ENCODE measurements at places on chromosomes 13 and 19.

GRCh38 chr13:59416561-59416960 is 747.2 kb downstream of the DIAPH3 start:
- DNase-seq: no peak

DNA sequence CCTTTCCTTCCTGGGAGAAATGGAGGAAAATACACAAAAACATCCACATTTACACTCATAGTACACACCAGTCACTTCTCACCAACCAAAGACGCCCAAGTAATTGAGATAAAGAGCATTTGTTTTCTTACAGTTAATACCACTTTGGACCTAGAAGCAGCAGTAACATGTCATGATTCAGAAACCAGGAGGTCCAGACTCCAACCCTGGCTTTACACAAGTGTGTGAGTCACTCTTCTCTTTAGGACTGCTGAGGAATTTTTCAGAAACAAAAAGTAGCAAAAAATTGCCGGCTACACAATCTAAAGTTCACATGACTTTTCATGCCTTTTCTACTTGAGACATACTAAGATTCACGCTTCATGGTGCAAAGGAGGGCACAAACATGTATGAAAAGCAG is 42.1 kb downstream of the TUBGCP3 start:
- DNase-seq: no peak

DNA sequence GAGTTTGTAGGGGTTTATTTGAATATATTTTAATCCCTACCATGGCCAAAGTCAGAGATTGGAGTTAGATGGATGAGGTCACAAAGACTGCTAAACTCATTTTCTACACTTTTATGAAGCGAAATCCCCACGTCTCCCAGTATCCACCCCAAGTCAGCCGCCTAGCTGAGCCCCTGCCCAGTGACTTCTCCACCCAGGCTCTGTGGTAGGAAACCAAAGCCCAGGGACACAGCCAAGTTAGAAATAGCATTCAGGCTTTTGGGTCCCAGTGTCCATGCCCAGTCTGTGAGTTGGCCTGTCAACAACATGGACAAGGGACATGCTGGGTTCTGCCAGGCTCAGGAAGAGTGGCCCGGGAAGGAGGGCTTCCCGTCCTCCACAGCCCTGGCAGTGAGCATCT is 474.0 kb downstream of the FOXO1 start:
- DNase-seq: no peak

- no peak for DNase-seq
Measured at GRCh38 chr13:19862481-19863313, 752 bp downstream of the ZMYM5 start.

GRCh38 chr13:34747507-34747906 is 194.6 kb upstream of the NBEA start:
- DNase-seq: no peak

DNA sequence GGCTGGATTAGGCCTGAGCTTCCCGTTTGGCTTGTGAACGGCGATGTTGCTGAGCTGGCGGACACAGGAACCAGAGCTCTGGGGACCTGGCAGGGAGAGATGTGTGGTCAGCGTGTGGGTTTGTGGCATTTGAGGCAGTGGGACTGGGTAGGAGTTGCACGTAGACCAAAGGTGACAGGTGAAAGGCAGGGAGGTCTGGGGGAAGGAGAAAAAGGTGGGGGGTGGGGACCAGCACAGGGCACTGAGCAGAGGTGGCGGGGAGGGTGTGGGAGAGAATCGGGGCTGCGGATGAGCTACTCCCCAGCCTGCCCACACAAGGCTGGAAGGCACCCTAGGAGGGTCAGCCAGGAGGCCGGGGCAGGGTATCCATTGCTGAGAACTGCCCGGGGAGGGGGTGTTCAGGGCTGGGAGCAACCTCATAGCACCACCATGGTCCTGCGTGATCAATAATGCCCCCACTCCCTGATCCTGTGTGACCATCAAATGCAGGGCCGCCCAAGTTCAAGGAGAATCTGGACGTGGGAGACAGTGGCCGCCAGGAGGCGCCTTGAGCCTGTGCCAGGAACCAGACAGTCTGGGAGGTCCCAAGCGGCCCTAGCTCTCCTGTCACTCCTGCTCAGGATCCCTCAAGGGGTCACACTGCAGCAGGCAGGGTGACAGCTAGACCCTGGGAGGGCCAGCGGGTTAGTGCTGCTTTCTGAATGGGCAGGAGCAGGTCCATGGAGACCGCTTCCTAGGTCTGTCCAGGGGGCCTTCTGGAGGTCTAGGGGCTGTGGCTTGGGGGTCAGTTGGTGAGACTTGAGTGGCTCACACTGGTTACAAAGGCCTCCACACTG is 12.8 kb upstream of the SELENOW start:
- DNase-seq: no peak

DNA sequence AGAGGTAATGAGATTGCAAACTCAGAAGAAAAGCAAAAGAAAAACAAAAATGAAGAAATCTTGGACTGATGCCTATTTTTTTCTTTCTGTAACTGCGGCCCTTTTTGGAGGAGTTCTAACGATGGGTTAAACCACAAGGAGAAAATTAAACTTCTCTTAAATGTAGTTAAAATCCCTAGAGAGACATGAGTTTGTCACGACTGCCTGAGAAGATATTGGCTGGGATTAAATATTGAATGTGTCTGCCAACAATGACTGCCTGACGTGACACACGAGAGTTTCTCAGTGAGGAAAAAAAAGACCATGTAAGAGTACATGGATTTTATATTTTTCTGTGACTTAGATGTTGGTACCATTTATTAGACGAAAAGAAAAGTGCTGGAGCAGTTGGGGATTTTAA is 1013.4 kb downstream of the PCDH9 start:
- no peak for DNase-seq

DNA sequence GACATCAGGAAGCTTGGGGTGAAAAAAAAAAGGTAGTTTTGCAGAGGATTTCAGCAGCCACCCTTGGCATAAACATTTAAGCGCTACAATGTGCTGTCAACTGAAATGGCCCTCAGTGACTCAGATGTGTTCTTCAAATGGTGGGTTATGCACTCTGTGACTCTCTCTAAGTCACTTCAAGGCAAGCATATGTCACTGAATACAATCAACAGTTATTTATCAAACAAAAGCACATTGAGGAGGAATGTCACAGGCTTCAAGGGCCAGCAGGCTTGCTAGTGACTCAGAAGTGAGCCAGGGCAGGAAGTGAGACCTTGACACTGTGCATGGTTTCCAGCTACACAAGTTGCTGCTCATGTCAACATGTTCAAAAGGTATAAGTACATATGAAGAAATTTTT is 523.7 kb upstream of the HTR2A start:
- DNase-seq: no peak

DNA sequence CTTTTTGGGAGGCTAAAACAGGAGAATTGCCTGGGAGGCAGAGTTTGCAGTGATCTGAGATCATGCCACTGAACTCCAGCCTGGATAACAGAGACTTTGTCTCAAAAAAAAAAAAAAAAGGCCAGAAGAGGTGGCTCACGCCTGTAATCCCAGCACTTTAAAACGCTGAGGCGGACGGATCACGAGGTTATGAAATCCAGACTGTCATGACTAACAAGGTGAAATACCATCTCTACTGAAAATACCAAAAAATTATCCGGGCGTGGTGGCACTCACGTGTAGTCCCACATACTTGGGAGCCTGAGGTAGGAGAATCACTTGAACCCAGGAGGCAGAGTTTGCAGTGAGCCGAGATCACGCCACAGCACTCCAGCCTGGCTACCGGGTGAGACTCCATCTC is 39.9 kb downstream of the ZNF611 start:
- DNase-seq: no peak

DNA sequence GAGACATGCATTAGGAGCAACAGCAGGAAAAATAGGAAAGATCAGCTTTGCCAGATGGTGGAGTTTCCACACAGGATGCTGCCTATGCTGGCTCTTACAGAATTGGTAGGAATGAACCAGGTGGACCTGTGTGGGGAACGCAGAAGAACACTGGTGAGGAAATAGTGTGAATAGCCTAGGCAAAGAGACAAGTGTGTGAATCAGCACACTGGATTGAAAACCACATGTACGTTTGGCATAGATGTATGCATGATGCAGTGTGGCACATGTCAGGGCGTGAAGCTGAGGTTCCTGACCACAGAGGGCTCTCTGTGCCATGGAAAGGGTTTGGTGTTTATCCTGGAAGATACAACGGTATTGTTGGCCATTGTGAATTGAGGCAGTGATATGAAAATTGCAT is 156.5 kb upstream of the SLC10A2 start:
- DNase-seq: no peak

GRCh38 chr13:31818236-31818635 is 78.9 kb downstream of the RXFP2 start:
- DNase-seq: no peak
